ENCODE measurements at places on chromosomes 6 and 20.

GRCh38 chr6:91392951-91393350, 806.1 kb upstream of the MAP3K7 start:
- DNase-seq: no peak

DNA sequence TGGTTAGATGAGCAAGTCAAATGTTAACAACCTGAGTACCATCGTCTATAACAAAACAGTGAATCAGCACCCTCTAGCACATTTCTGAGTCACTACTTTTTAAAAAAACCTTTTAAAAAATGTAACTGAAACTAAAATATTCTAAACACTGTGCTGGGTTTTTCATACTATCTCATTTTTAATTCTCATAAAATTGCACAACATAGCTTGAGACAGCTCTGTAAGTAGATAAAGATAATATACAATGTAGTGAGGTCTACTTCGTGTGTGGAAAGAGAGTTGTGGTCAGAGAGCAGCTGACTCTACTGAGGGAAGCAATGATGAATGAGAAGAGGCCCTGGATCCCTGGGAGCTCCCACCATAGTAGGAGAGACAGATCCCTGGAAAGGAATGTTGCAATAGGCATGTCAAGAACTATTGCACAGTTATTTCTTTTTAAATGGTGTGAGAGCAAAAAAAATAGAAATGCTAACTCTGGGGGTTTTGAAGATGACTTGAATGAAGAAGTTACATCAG, 13.6 kb upstream of the CALHM6 start:
- DNase-seq: no peak

DNA sequence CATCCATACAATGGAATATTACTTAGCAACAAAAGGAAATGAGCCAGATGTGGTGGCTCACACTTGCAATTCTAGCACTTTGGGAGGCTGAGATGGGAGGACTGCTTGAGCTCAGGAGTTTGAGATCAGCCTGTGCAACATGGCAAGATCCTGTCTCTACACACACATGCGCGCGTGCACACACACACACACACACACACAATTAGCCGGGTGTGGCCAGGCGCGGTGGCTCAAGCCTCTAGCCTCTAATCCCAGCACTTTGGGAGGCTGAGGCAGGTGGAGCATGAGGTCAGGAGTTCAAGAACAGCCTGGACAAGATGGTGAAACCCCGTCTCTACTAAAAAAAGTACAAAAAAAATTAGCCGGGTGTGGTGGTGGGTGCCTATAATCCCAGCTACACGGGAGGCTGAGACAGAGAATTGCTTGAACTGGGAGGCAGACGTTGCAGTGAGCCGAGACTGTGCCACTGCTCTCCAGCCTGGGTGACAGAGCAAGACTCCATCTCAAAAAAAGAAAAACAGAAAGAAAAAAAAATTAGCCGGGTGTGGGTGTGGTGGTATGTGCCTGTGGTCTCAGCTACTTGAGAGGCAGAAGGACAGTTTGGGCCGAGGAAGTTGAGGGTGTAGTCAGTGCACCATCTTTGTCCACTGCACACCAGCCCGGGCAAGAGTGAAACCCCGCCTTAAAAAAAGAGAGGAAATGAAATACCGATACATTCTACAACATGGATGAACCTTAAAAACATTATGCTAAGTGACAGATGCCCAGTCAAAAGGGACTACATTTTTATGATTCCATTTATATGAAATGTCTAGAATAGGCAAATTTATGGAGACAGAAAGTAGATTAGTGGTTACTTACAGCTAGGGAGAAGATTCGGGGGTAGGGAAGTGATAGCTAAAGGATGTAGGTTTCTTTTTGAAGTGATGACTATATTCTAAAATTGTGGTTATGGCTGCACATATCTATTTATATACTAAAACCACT, 52.5 kb downstream of the RBL1 start:
- no peak for DNase-seq

- no peak for DNase-seq
These were observed 1.9 kb upstream of the BLOC1S5 start for GRCh38 chr6:8066108-8066507.

- no peak for DNase-seq
These were observed 654 bp downstream of the TMEM14C start for GRCh38 chr6:10723567-10723881.

DNA sequence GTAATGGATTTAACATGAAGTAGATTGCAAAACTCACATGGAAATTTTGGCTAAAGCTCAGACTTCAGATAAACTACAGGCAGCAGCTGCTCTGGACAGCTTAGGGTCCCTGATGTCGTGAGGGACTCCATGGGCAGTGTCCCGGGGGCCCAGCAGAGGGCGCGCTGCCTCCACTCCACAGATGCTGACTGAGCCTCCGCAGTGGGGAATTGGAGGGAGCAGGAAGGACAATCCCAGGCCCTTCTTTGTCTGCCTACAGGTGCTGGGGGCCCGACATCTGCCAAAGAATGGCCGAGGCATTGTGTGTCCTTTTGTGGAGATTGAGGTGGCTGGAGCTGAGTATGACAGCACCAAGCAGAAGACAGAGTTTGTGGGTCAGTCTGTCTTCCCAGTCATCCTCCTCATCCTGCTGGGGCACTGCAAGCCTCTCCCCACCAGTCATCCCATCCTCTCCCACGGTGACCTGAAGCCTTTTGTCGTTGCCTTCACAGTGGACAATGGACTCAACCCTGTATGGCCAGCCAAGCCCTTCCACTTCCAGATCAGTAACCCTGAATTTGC, 35.9 kb downstream of the PLCG1 start:
- peak; percentile 21 for DNase-seq

- no peak for DNase-seq
These were observed 125.8 kb downstream of the C6orf118 start for GRCh38 chr6:165183496-165184140.

- no peak for DNase-seq
These were observed 17.9 kb downstream of the CUL9 start for GRCh38 chr6:43199912-43200311.

DNA sequence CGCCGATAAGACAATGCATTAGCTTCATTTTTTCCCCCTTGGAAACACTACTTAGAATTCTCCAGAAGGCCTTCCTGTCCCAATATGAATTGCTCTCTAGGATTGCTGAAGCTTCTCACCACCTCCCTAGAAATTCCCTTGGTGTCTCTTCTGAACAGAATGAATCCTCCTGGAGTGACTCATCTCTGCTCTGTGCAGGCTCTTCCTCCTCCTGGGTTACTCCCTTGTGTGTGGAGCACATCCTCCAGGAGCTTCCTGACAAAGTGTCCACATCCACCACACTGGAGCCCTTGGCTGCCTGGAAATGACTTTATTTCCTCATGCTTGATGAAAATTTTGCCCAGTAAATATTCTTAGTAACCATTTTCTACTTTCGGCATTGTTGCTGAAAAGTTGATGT, 54.4 kb downstream of the DTNBP1 start:
- DNase-seq: no peak

GRCh38 chr6:8322659-8323058, 112.7 kb downstream of the SLC35B3 start:
- no peak for DNase-seq

DNA sequence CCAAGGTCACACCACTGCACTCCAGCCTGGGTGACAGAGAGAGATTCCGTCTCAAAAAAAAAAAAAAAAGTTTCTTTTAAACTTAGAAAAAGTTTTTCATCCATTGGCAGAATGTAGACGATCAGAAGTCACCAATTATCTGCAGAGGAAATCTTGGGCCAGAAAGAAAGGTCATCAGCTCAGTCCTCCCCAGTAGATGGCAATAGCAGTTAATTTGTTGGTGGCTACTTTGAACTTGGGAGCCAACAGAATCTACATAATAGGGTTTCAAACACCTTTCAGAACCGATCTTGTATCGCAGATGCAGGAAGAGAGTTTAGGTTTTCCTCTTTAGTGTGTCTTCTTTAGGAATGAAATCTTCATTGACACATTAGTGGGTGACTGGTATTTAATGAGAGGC, 41.7 kb downstream of the LBP start:
- DNase-seq: no peak

DNA sequence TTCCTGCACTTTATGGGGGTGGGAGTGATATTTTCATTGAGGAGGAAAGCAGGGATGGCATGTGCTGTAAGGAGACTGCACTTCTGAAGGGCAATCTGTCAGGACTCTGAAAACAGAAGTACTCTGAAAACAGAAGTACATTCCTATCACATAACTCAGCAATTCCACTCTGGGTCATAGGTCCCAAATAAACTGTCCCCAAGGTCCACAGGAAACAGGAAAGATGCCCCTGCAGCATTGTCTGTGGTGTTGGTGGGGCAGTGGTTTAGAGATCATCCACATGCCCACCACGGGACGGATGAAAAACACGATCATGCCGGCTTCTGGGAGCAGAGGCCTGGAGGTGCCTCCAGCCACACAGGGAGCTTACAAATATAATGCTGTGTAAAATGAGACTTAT, 150.3 kb downstream of the OTOR start:
- no peak for DNase-seq

GRCh38 chr6:16596616-16597331, 164.5 kb downstream of the ATXN1 start:
- DNase-seq: no peak

DNA sequence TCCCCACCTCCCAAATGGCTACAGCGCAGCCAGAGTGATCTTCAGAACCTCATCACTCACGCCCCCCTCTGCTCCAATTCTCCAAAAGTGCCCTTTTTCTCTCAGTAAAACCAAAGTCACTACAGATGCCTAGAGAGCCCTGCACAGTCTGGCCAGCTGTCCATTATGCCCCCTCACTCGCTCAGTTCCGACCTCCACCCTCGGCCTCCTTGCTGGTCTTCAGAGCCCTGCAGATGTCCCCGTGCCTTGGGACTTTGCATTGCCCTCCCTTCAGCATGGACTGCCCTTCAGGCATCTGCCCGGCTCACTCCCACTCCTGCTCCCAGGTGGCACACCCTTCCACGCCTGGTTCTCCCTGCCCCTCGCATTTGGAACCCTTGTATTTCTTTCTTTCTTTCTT, 1.1 kb upstream of the RAET1E start:
- no peak for DNase-seq

DNA sequence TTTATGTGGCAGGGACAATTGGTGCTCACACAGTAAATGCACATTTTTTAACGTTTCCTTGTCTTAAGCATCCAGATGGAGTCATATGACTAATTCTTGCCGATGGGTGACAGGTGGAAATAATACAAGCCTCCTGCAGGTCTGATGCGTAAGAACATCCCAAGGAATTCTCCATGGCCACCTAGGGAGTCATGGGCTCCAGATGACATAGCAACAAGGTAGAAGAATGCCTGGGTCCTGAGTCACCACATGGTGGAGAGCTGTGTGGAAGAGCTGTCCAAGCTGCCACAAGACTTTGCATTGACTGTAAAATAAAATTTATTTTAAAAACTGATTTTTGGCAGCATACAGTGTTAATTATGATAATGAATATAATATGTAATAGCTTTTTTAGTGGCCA, 77.0 kb upstream of the MAP3K7 start:
- no peak for DNase-seq

DNA sequence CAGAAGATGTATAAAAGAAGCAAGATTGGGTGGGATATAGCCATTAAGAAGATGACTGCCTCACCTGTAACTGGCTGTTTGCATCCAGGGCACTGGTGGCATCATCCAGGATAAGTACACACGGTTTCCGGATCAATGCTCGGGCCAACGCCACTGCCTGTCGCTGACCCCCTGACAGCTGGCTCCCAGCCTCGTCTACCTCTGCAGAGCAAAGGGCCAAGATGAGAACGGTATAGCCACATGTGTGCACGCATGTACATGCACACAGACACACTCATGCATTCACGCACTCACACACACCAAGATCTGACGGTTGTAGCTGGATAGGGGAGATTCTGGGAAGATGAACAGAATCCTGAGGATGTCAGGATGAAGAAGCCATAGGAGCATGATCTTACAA, 3.2 kb upstream of the PSMB8 start:
- DNase-seq: no peak

DNA sequence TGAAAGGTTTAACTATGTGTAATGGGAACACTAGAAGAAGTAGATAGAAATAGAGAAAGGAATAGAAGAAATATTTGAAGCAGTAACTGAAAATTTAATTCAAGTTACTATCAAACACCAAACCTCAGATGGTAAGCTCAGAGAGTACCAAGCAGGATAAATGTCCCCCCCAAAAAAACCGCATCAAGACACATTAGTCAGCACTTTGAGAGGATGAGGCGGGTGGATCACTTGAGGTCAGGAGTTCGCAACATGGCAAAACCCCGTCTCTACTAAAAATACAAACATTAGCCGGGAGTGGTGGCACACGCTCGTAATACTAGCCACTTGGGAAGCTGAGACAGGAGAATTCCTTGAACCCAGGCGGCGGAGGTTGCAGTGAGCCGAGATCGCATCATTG, 253.1 kb downstream of the C6orf118 start:
- DNase-seq: no peak

DNA sequence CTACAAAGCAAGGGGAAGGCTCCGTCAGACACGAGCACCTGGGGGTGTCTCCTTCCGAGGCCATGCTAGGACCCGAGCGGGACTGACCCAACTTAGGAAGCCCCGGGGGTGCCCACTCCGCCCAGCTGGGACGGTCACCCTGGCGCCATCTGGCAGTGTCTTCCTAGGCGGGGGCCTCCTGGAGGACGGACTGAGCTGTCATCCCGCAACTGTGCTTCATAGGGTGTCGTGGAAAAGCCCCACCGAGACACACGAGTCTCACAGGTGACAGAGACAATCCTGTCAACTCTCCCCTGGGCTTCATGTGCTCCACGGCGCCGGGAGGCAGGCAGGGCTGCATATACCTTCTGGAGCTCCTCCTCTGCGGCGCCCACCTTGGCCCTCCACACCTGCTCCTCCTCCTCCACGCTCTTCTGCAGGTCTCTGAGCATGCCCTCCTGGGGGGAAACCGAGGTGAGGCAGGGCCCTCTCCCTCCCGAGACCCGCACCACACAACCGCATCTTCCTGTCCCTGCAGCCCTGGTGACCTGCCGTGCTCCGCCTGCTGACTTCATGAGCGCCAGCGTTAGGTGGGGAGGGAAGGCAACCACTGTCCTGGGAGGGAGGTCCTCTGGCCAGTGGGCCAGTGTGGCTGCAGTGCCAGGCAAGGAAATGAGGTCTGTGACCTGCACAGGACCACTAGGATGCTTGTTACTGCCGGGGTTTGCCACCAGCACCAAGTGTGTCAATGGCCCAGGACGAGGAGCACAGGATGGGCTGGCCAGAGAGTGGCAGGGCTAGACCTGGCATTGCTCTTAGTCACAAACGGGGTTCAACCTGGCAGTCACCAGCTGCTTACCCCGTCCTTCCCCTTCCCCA, 50.7 kb downstream of the DSTN start:
- no peak for DNase-seq

- DNase-seq: peak; percentile 29
These were observed 425.3 kb downstream of the EPM2A start for GRCh38 chr6:145309842-145310535.

- no peak for DNase-seq
These were observed 162.4 kb upstream of the AGPAT4 start for GRCh38 chr6:161436106-161436876.

DNA sequence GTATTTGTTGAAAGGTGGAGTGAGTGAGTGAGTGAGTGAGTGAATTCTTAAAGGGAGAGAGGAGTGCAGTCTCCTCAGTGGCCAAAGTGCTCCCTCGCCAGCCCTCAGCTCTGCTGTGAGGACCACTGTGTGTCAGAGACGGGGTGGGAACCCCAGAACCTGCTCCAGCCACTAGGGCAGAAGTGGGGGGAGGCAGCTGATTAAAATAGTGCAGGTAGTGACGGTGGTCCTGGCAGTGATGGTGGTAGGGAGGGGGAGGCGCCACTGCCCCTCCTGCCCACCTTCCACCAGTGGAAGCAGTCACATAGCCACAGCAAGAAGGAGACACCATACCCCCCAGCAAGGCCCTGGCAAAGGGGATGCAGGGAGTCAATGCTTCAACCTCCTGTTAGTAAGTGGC, 133.5 kb downstream of the PHACTR3 start:
- DNase-seq: no peak
